Ascending aorta (tissue), 2 donors: ENCODE measurements at places on chromosomes 11 and 22. TPM values are rescaled to one million over a fixed set of nuclear protein-coding genes. Genes with fewer than 3 reads are reported as not detected.
A peak's percentile ranks its signal among the peaks of the same experiment; 100 is the strongest.

Gene GANAB
- 326 TPM for total RNA-seq

Gene FAM118B
- 14.0 TPM for total RNA-seq

Gene PRODH
- 1.4 TPM for total RNA-seq

Gene MAP6
- total RNA-seq = 15.8 TPM

Gene PNPLA5
- not detected for total RNA-seq

Gene RASSF10
- not detected for total RNA-seq

Gene KBTBD4
- 14.8 TPM for total RNA-seq

Gene CNTN5
- total RNA-seq = 3.6 TPM

DNA sequence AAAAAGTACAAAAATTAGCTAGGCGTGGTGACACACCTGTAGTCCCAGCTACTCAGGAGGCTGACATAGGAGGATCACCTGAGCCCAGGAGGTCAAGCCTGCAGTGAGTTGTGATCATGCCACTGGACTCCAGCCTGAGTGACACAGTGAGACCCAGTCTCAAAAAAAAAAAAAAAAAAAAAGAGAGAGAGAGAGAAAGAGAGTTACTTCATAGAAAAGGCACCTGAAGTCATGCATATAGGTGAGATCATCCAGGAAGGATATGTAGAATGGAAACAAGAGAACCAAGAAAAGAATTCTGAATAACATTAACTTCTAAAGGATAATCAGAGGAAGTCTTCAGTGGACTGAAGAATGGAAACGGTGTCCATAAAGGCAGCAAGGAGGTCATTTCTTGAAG lies 106.8 kb downstream of the STK33 start:
- no peaks in the 10 kb centered on the region for H3K36me3 ChIP-seq
- H3K27me3 ChIP-seq = no peaks in the 10 kb centered on the region
- DNase-seq = no peak
- no peak overlapping the region for H3K4me3 ChIP-seq

GRCh38 chr11:12185914-12186313 lies 75.5 kb downstream of the MICAL2 start:
- no peaks in the 10 kb centered on the region for H3K27me3 ChIP-seq
- H3K4me1 ChIP-seq = peaks cover 83% of the 10 kb centered on the region
- H3K27ac ChIP-seq = peak overlapping the region; percentile 98
- DNase-seq = peak; percentile 83
- peaks cover 39% of the 10 kb centered on the region for H3K36me3 ChIP-seq

DNA sequence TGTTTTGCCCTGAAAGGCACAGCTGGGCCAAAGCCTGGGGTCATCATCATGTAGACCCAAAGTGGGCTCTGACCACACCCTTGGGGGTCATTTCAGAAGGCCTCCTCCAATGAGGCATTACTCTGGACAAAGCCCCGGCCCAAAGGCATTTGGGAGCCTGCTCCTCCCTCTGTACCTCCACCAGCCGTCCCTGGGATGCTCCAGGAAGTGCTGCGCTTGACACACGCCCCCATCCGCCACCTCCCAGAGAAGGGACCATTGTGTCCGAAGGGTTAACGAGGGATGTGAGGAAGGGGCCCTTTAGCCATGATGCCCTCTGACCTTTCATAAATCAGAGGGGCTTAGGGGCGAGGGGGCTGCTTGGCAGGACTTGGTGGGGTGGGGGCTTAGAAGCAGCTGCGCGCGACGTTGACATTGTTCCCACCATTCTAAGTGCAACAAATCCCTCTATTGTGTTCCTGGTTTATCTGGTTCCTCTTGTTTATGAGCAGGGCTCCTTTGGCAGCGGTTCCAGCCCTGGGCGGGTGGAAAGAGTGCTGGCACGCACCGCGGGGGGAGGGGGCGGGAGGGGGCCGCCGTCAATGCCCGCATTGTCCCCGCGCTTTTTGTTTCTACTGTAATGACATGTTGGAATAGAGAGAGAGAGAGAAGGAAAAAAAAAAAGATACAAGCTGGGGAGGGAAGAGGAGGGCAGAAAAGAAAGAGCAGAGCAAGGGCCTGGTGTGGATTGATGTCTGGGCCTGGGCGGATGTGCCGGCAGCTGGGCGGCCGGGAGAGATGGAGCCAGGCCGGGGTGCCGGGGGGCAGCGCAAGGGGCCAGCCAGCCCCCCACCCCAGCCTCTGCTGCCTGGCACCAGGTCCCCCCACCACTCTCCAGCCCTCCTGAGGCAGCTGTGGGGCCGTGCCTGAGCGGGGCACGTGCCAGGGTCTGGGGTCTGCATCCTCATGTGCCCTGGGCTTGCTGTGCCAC lies 32.1 kb upstream of the SOX10 start:
- DNase-seq = no peak
- no peak overlapping the region for H3K27ac ChIP-seq
- H3K27me3 ChIP-seq = no peaks in the 10 kb centered on the region

- no peaks in the 10 kb centered on the region for H3K36me3 ChIP-seq
- no peaks in the 10 kb centered on the region for H3K27me3 ChIP-seq
- no peak for DNase-seq
- H3K27ac ChIP-seq = no peak overlapping the region
- H3K4me3 ChIP-seq = no peak overlapping the region
- H3K4me1 ChIP-seq = no peaks in the 10 kb centered on the region
These were observed 6.4 kb upstream of the MFRP start for GRCh38 chr11:119352857-119353260.

- peak within 1 kb of the TSS; percentile 86 for H3K27ac ChIP-seq
- H3K27me3 ChIP-seq = no peaks in the 10 kb centered on the region
- H3K4me1 ChIP-seq = peaks cover 46% of the 10 kb centered on the region
- no peak for DNase-seq
- H3K36me3 ChIP-seq = no peaks in the 10 kb centered on the region
These were observed at the start of gene PLXNB2 for GRCh38 chr22:50306753-50307749. TSS of gene PLXNB2 (minus strand) at chr22:50307646. CDS start at chr22:50290584, 17,062 bp downstream.

GRCh38 chr11:86761978-86762377 lies 38.4 kb upstream of the PRSS23 start:
- no peak overlapping the region for H3K4me3 ChIP-seq
- no peaks in the 10 kb centered on the region for H3K4me1 ChIP-seq
- H3K36me3 ChIP-seq = no peaks in the 10 kb centered on the region
- no peaks in the 10 kb centered on the region for H3K27me3 ChIP-seq

- H3K4me1 ChIP-seq = no peaks in the 10 kb centered on the region
- H3K27ac ChIP-seq = no peak overlapping the region
- DNase-seq = no peak
- H3K27me3 ChIP-seq = no peaks in the 10 kb centered on the region
These were observed 10.0 kb upstream of the SCGB1D1 start for GRCh38 chr11:62179995-62180394.

- H3K4me1 ChIP-seq = no peaks in the 10 kb centered on the region
- H3K4me3 ChIP-seq = peak overlapping the region; percentile 59
- no peak overlapping the region for H3K27ac ChIP-seq
- no peaks in the 10 kb centered on the region for H3K36me3 ChIP-seq
- no peak for DNase-seq
- no peaks in the 10 kb centered on the region for H3K27me3 ChIP-seq
These were observed 911 bp downstream of the EMID1 start for GRCh38 chr22:29206372-29207242.

GRCh38 chr11:44709966-44710365 lies 16.8 kb upstream of the TSPAN18 start:
- DNase-seq = no peak
- no peaks in the 10 kb centered on the region for H3K4me1 ChIP-seq
- no peaks in the 10 kb centered on the region for H3K27me3 ChIP-seq
- no peaks in the 10 kb centered on the region for H3K36me3 ChIP-seq
- no peak overlapping the region for H3K27ac ChIP-seq

DNA sequence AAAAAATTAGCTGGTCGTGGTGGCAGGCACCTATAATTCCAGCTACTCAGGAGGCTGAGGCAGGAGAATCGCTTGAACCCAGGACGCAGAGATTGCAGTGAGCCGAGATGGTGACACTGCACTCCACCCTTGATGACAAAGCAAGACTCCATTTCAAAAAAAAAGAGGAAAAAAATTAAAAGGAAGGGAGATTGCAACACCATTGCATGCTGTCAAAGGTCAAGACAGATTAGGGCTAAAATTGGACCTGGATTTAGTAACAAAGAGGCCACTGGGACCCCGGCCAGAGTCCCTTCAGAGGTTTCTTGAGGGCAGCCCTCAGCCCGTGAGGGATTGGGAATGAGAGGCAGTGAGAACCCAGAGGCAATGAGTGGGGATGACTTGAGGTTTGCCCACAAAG lies 8.2 kb upstream of the MAFF start:
- no peak for DNase-seq
- H3K36me3 ChIP-seq = no peaks in the 10 kb centered on the region
- no peak overlapping the region for H3K27ac ChIP-seq
- H3K4me1 ChIP-seq = peaks cover 11% of the 10 kb centered on the region
- H3K4me3 ChIP-seq = no peak overlapping the region
- H3K27me3 ChIP-seq = no peaks in the 10 kb centered on the region

GRCh38 chr11:47176328-47177228 lies at the start of gene ARFGAP2:
TSS of gene ARFGAP2 (minus strand) at chr11:47176879. CDS start at chr11:47176853, 26 bp downstream.
- H3K4me1 ChIP-seq = peaks cover 33% of the 10 kb centered on the region
- H3K36me3 ChIP-seq = peaks cover 35% of the 10 kb centered on the region
- H3K27me3 ChIP-seq = no peaks in the 10 kb centered on the region
- peak; percentile 89 for DNase-seq
- H3K27ac ChIP-seq = peak within 1 kb of the TSS; percentile 98

GRCh38 chr11:41320653-41321052 lies 138.8 kb downstream of the LRRC4C start:
- H3K4me3 ChIP-seq = no peak overlapping the region
- no peak for DNase-seq
- H3K27me3 ChIP-seq = no peaks in the 10 kb centered on the region
- no peaks in the 10 kb centered on the region for H3K4me1 ChIP-seq

- no peaks in the 10 kb centered on the region for H3K36me3 ChIP-seq
- DNase-seq = no peak
- no peak overlapping the region for H3K27ac ChIP-seq
- H3K4me3 ChIP-seq = no peak overlapping the region
- H3K4me1 ChIP-seq = no peaks in the 10 kb centered on the region
- no peaks in the 10 kb centered on the region for H3K27me3 ChIP-seq
These were observed 1152.4 kb downstream of the BRD1 start for GRCh38 chr22:48675141-48675829.

DNA sequence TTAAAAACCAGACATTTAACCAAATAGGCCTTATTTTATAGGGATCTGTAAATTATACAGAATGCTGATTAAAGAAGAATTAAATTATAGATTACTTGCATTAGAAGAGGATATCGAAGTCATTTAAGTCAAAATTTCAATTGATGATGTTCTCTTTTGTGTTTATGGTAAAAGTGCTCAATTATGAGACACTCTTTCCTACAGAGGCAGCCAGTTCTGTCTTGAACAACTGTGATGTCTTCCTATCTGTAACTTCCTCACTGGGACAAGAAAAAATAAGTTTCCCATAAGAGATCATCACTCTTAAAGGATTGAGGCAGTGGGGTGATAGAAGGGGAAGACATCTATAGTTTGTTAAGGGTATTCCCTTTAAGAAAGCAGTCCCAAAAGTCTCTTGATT lies 613.5 kb downstream of the INSC start:
- peaks cover 9% of the 10 kb centered on the region for H3K4me1 ChIP-seq
- H3K36me3 ChIP-seq = no peaks in the 10 kb centered on the region
- DNase-seq = no peak
- H3K27ac ChIP-seq = no peak overlapping the region
- H3K4me3 ChIP-seq = no peak overlapping the region
- H3K27me3 ChIP-seq = no peaks in the 10 kb centered on the region

DNA sequence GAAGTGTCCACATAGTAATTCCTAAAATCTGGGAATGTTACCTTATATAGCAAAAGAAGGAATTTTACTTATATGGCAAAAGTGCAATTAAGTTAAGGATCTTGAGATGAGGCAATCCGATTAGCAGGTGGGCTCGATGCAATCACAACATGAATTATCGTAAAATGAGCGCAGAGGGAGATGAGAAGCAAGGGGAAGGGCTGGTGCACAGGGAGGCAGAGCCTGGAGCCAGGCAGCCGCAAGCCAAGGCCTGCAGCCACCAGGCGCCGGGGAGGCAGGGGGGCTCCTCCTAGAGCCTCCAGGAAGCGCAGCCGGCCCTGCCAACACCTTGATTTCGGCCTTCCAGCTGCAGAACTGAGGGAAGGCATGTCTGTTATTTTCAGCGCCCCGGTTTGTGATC lies 85.7 kb downstream of the CELSR1 start:
- no peaks in the 10 kb centered on the region for H3K36me3 ChIP-seq
- no peak overlapping the region for H3K4me3 ChIP-seq
- H3K27ac ChIP-seq = no peak overlapping the region
- DNase-seq = no peak

DNA sequence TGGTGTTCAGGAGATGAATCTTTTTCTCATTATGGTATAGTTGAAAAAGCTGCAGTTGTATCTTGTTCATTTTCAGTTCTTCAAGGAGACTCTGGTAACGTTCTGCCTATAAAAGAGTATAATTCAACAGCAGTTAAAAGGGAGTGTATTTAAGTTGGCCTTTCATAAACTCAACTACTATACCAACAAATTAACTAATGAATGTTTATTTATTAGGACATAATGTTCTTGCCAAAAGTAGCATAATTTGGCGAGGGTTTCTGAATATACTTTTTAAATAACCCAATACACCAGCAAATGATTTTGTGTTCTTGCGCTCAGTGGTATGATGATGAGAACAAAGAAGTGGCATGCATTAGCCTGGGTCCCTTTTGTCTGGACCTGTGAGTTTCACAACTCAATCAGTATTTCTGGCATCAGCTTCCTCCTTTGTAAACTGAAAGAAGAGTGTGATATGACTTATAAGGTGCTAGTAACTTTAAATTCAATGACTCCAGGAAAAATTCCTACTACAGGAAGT lies 10.9 kb downstream of the SMC1B start:
- H3K27me3 ChIP-seq = no peaks in the 10 kb centered on the region
- no peaks in the 10 kb centered on the region for H3K36me3 ChIP-seq
- H3K27ac ChIP-seq = no peak overlapping the region

- no peak for DNase-seq
- H3K4me1 ChIP-seq = no peaks in the 10 kb centered on the region
- H3K27me3 ChIP-seq = no peaks in the 10 kb centered on the region
- H3K4me3 ChIP-seq = no peak overlapping the region
- no peaks in the 10 kb centered on the region for H3K36me3 ChIP-seq
- no peak overlapping the region for H3K27ac ChIP-seq
These were observed 20.1 kb upstream of the SMIM35 start for GRCh38 chr11:118106789-118107335.
